Left ventricle myocardium superior (tissue), 1 donor: ENCODE measurements at places on chromosomes 13 and 19. TPM values are rescaled to one million over a fixed set of nuclear protein-coding genes. Genes with fewer than 3 reads are reported as not detected.
A peak's percentile ranks its signal among the peaks of the same experiment; 100 is the strongest.

GRCh38 chr13:50732712-50733111 is 110.8 kb downstream of the DLEU7 start:
- DNase-seq: no peak

S1PR2 gene
- total RNA-seq: 5.3 TPM

DNA sequence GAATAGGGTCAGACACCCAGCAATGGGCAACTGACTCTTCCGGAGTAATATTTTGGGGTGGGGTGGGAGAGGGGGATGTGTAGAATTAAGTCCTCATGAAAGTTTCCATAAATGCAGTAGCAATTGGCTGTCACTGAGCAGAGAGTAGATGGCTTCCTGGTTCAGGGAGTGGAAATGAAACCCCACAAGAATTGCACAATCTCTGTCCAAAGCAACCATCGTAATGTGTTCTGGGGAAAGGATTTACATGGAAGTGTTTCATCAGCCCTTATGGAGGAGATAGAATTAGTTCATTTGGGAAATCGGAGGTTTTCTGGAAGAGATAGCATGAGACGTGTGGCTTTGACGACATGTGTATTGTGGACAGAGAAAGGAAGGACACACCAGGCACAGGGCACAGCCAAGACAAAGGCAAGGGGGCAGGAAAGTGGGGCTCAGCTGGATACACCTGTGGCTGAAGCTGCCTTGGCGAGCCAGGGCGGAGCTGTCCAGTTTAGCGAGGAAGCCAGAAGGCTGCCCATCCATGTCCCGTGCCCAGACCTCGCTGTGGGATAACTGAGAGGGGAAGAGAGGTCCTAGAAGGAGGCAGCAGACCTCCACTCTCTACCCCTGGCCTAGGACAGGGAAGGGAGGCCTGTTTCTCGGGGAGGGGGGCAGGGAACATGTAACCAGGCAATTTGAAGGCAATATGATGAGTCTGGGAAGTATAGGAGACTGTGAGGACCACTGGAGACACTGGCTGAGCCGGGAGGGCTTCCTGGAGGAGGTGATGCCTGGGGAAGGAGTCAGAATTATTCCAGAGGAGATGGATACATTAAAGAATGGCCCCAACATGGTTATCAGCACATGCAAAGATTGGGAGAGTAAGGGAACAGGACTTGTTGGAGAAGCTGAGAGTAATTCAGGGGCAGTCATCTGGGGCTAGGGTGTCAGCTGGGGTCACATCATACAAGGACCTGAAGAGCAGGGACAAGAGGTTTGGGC is 2.6 kb upstream of the CLEC4G start:
- no peak for DNase-seq

FFAR2 gene
- total RNA-seq: 0.27 TPM

AKAP8L gene
- total RNA-seq: 82.5 TPM

DNA sequence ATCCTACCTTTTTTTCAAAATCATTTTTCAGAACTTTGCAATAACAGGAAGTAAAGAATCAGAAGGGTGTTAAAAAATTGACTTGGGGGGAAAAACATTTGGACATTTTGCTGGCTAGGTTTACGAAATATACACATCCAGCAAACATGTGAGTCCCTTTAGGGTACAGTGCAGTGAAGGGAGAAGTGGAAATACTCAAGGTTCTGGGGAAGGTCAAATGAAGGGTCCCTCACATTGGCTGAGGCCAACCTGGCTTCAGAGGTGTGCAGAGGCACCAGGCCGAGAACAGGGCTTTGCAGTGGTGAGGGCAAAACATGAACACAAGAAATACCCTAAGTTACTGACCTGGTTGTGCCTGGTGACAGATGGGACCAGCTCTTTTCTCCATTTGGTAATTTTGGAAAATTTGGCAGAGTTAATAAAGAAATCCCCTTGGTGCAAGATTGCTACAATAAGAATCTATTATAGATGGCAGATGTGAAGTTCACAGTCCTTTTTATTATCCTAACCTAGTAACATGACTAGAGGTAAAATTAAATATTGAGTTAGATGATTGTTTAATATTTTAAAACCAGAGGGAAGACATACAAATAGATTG is 1.5 kb upstream of the UPF3A start:
- no peak for DNase-seq

DNA sequence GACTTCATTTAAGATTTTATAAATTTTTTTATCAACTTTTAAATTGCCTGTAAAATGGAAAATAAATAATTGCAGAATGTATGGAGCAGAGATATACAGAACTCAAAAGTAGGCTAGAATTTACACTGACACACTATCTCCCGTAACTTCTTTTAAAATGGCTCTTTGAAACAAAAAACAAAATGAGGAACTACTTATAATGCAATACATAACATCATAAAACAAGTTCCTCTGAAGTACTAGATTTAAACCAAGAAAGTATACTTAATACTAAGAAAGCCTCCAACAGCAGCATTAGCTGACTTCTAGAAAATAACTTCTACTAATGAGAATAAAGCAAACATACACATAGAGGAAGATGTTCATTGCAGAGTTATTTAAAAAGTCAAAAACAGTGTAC is 17.0 kb downstream of the RBM26 start:
- no peak for DNase-seq

DNA sequence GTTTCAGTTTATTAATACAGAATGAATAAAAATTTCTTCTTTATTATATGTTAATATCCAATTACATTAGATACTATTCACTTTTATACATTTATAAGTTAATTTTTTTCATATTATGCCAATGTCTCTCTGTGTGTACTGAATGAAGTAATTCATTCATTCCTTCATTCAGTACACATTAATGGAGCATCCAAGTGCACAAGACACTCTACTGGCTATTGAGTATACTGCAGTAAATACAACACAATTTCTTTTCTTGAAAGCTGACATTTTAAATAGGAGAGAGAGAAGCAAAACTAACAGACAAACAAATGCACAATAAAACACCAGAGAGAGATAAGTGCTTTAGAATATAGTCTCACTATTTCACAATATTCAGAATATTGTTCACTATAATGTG is 1038.3 kb upstream of the SPRY2 start:
- DNase-seq: no peak

GRCh38 chr13:35293579-35294226 is 182.8 kb downstream of the MAB21L1 start:
- no peak for DNase-seq

GRCh38 chr19:18967358-18968146 is 26.5 kb upstream of the HOMER3 start:
- DNase-seq: peak; percentile 73

DNA sequence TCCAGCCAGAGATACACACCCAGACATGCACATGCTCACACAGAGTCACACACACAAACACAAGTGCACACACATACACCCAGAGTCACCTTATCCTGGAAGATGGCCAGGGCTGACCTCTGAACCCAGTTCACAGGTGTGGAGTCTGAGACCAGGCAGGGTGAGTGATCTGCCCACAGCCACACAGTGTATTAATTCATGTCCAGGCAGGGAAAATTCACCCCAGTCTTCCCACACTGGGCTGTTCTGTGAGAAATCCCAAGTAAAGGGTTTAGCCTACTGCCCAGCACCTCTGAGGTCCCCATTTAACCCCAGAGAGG is 2.0 kb downstream of the POU2F2 start:
- no peak for DNase-seq

GRCh38 chr13:87042946-87043345 is 628.2 kb upstream of the SLITRK5 start:
- no peak for DNase-seq

- no peak for DNase-seq
Observed at GRCh38 chr13:51618626-51619025, 34.4 kb downstream of the WDFY2 start.

ZNF382 gene
- total RNA-seq: 17.4 TPM

DNA sequence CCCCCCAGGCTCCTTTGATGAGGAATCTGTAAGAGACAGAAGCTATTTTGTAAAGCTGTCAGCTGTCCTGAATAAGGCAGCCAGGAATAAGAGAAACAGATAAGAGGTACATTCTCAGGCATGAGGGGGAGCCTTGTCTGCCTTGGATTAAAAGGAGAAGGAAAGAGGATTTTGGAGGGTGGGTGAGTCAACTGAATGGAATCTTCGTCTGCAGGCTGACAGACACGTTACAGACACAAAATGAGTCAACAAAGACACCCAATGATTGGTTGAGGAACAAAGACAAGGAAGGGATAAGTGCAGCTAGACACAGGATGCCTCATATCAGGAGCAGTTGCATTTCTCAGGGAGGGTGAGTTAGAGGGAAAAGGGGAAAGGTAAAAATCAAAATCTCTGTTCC is 162.5 kb downstream of the OLFM4 start:
- DNase-seq: no peak

ICAM5 gene
- 0.32 TPM for total RNA-seq

CPB2 gene
- not detected for total RNA-seq

KLK1 gene
- not detected for total RNA-seq

GRCh38 chr19:12838182-12838885 is at the start of gene MAST1:
Gene MAST1, plus strand, starts transcription at chr19:12838515. Its CDS starts 58 bp downstream, at chr19:12838573.
- peak; percentile 60 for DNase-seq

DNA sequence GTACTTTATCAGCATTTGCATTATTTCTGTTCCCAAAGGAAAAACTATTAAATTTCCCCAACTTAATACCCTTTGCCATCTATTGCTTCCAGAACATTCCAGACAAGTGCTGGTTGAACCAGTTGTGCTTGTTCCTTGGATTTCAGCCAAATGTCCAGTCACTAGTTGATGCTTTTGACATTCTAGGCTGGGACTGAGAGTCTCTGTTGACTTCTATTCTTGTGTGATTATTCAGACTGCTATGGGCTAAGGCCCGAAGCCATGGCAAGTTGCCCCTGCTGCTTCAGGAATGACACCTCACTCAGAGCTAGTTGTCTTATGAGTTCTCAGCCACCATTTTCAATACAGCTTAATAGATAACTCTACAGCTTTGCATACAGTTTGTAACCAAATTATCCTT is 458.1 kb upstream of the ARGLU1 start:
- peak; percentile 60 for DNase-seq

GRCh38 chr13:114235697-114236096 is 1.0 kb downstream of the CDC16 start:
- DNase-seq: no peak

DNA sequence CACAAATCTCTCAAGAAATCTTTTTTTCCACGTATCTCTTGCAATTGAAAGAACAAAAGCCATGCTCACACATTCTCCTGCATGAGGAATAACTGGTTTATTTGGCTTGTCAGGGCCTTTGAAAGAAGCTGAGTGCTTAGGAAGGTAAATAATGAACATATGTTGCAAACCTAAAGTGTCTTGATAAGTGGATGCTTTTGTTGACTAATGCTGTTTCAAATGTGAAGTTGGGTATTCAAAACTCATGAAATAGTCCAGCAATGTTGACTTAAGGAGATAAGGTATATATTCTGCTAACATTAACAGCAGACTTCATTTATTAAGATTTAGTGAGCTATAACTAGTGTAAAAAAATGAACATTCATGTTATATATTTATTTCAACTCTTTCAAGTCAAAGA is 1792.7 kb upstream of the MIR17HG start:
- DNase-seq: no peak

DNA sequence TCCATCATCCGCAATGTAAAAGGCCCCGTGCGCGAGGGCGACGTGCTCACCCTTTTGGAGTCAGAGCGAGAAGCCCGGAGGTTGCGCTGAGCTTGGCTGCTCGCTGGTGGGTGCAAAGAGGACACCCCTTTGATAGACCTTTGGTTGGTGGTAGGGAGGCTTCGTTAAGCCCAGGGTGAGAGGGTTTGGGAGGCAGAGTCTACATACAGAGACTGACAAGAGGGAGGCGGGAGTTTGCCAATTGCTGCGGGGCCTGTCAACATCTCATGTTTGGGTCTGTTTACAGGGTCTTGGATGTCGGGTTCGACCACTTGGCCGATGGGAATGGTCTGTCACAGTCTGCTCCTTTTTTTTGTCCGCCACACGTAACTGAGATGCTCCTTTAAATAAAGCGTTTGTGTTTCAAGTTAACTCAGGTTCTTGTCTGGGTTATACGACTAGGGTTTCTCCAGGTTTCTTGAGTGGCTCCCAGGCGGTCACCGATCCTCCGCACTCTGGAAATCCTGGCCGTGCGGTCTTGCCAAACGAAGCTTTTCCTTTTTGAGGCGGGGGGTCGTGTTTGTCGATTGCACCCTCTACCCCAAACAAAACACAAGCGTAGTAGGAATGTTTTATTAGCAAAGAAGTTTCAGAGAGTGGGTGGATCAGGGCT is 816 bp downstream of the RPS28 start:
- no peak for DNase-seq

DNA sequence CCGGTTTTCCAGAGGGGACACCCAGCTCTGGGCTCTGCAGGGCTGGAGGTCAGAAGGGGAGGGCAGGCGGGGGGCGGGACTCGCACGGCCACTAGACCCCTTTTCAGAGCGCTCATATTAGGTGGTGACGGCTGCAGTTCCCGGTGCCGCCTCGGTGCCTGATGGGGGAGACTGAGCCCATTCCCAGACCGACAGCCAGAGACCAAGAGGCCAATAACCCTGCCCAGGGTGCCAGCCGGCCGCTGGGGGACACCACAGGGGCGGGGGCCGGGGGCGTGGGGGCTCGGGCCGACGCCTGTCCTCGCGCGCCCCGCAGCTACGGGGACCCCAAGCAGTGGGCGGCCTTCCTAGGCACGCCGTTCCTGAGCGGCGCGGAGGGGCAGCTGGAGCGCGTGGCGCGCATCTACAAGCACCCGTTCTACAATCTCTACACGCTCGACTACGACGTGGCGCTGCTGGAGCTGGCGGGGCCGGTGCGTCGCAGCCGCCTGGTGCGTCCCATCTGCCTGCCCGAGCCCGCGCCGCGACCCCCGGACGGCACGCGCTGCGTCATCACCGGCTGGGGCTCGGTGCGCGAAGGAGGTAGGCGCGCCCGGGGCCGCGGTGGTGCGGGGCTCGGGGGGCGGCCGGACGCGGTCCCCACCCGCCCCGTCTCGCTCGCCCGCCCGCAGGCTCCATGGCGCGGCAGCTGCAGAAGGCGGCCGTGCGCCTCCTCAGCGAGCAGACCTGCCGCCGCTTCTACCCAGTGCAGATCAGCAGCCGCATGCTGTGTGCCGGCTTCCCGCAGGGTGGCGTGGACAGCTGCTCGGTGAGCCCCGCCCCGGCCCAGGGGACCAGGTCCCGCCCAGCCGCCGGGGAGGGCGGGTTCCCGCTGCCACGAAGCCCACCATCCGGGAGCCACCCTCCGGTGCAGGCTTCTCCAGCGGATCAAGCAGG is 2.4 kb downstream of the TIMM13 start:
- peak; percentile 70 for DNase-seq

- DNase-seq: peak; percentile 55
Observed at GRCh38 chr13:21069561-21070004, 8.2 kb upstream of the LATS2 start.

GRCh38 chr13:20127262-20127561 is 33.6 kb downstream of the GJA3 start:
- DNase-seq: no peak

GRCh38 chr13:52737965-52738364 is 1.7 kb downstream of the CNMD start:
- DNase-seq: no peak

- DNase-seq: no peak
Observed at GRCh38 chr13:73722120-73722519, 412.1 kb downstream of the KLF12 start.

ZSCAN1 gene
- total RNA-seq: not detected

DNA sequence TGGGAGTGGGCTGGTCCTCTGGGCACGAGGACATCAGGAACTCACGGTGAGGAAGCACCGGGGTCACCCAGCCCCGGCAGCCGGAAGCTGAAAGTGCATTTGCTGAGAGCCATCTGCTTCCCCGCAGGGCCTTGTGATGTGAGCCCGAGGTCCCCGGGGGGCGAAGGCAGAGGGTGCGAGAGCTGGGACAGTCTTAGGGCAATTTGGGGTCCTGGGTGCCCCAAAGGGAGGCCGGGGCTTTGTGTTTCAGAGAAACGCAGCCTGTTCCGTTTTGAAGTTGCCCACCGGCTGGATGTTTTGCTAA is 4.8 kb downstream of the F2RL3 start:
- DNase-seq: peak; percentile 52

- DNase-seq: no peak
Observed at GRCh38 chr13:42066542-42066941, 18.1 kb downstream of the DGKH start.
